Camera-type eye (tissue), 1 donor: ENCODE measurements at places on chromosomes 2 and 18. TPM values are rescaled to one million over a fixed set of nuclear protein-coding genes. Genes with fewer than 3 reads are reported as not detected.

Gene CARF
- 31.7 TPM for total RNA-seq

Gene CPLX4
- 46.1 TPM for total RNA-seq

Gene KATNAL2
- total RNA-seq = 4.6 TPM

Gene FKBP1B
- 20.2 TPM for total RNA-seq

Gene GAREM1
- 10.3 TPM for total RNA-seq

Gene REEP1
- total RNA-seq = 34.9 TPM

Gene WIPF1
- total RNA-seq = 32.8 TPM

Gene ALPI
- total RNA-seq = not detected

Gene CYRIA
- total RNA-seq = 9.3 TPM

Gene TTR
- total RNA-seq = 86.6 TPM

Gene PTPRN
- 22.0 TPM for total RNA-seq

Gene GNAL
- total RNA-seq = 17.5 TPM

Gene MC5R
- 0.33 TPM for total RNA-seq

Gene LRP1B
- 9.5 TPM for total RNA-seq

Gene EHD3
- total RNA-seq = 13.4 TPM
